Inflammatory macrophage treated with lipopolysaccharide for 1 hour (primary cell): ENCODE measurements at places on chromosomes 7 and 10.

GRCh38 chr10:6513476-6513875 is 66.6 kb downstream of the PRKCQ start:
- DNase-seq, result no peak

- DNase-seq, result peak; percentile 52
Observed at GRCh38 chr10:30683496-30683895, 53.9 kb upstream of the LYZL2 start.

DNA sequence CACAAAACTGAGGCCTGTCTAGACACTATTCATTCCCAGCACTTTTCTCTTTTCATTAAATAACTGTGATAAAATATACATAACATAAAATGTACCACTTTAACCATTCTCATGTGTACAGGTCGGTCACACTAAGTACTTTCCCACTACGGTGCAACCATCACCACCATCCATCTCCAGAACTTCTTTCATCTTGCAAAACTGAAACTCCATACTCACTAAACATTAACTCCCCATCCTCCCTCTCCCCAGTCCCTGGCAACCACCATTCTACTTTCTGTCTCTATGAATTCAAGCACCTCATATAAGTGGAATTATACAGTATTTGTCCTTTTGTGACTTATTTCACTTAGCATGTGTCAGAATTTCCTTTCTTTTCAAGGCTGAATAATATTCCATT is 53.0 kb downstream of the ARHGAP12 start:
- DNase-seq, result no peak

DNA sequence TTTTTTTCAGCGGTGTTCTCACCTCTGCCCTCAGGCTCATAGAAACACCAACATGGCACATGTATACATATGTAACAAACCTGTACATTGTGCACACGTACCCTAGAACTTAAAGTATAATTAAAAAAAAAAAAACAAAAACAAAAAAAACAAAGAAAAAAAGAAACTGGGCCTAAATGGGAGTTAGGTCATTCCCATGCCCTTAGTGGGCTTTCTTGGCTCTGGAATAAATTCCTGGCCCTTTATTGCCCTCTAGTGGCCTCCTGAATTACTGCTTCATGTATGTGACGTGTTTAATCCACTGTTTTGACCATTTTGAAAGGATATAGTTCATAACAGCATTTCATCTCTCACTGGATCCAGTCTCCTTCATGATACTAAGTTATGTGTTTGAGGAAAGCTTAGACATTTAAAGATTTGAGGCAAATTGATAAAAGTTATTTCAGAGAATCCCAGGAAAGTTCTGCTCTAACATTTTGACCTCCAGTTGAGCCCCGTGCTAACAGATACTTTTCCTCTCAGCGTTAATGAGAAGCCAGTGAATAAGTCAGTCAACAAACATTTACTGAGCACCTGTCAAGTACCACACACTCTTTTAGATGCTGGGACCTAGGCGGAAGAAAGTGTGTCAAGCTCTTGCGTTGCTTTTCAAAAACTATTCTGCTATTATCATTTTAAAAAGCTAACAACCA is 54.7 kb upstream of the SYPL1 start:
- peak; percentile 87 for DNase-seq

DNA sequence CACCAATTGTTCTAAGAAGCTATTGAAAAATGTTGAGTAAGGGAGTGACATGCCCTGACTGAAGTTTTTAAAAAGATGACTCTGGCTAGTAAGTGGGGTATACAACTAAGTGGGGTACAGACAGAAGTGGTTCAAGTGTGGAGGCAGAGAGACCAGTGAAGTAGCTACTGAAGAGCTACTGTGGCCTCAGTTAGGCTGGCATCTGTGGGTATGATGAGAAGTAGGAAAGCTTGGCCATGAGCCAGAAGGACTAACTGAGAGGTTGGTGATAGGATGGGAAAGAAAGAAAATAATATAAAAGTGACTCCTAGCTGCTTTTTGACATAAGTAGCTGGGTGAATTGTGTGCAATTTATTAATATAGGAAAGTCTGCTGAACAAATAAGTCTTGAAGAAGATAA is 176.6 kb downstream of the SEMA3D start:
- no peak for DNase-seq

GRCh38 chr7:133646472-133647315 is 393.8 kb downstream of the EXOC4 start:
- peak; percentile 30 for DNase-seq
